NCI-H2171 treated with DMSO at 0.1 percent for 48 hours (cell line): ENCODE measurements at places on chromosomes 1 and 21.

GRCh38 chr1:160621633-160622413 lies 25.0 kb downstream of the SLAMF1 start:
- DNase-seq = no peak

DNA sequence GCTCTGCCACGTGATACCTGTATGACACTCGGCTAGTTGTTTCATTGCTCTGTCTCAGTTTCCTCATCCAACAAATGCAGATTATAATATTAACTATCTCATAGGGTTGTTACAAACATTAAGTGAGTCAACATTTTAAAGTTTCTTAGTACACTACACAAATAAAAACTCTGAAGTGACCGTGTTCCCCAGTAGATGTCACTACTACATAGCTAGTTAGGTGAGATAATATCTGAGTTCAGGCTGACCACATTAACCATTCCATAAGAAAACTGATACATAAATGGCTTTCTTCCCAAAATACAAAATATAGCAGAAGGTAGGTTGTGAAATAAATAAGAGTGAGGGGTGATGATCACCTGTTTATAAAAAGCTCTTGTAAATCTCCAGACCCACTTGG lies 214.1 kb downstream of the NUF2 start:
- DNase-seq = peak; percentile 15

- no peak for DNase-seq
Measured at GRCh38 chr1:83547901-83548300, 451.0 kb downstream of the TTLL7 start.

DNA sequence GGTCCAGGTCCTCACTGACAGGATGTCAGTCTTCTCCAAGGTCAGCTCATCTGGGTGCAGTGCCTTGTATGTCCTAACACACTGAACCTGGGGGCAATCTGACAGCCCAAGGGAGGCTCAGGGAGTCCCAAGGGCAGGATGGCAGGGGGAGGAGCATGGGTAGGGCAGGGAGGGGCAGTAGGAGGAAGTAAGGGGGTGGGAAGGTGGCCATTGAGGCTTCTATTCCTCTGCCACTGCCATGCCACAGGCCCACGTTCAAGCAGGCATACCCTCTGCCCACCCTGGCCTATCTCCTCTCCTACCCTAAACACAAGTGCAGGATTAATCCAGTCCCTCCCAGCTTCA lies 13.3 kb downstream of the ARHGEF19 start:
- no peak for DNase-seq

- no peak for DNase-seq
Measured at GRCh38 chr1:179968284-179968993, 13.8 kb downstream of the CEP350 start.

DNA sequence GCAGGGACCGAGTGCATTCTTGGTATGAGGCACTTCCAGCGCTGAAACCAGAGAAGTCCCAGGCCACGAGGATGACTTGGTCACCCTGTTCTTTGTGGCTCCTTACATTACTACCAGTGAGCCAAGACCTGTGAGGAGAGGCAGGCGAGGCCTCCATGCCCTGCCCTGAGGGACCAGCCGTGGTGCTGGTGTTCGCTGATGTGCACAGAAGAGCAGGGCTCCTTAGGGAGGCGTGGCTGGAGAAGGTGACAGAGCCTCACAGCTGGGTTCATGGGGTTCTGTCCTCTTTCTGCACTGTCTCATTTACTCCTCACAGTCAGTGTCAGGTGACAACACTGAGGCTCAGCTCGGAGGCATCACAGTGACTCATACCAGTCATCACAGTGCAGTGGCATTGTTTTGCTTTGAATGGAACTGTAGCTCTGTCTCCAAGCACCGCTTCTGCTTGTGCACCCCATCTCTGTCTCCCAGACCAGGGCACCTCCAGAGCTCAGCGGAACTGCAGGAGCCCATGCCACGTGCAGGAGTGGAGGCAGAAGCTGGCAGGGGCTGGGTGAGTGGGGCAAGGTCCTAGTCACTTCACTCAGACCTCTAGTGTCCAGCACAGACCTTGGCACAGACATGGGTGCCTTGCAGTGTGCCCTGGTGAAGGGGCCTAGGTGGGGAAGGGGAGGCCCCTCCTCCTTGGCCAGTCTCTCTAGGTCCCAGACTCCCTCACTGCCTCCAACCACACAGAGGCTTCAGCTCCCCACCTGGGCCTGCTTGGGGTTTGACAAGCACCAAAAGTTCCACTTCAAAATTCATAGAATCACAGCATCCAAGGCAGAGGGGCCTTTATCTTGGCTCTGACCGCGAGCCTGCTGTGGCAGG lies 310.9 kb downstream of the MATN1 start:
- no peak for DNase-seq

DNA sequence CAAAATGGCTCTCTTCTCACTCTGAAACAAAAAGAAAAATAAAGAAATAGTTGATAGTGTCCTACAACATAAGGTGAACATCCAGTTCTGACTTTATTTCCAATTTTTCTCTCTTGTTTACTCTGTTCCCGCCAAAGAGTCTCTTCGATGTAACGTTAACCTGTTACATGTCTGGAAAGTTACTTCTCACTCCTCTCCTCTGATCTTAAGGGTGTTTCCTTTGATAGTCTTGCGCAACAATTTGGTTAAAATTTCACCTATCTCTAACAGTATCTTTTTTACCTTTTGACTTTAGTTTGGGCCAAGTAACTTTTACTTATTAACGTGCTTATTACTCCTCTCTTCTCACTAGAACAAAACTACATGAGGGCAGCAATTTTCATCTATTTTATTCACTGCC lies 1450.2 kb downstream of the BRINP3 start:
- DNase-seq = no peak

- DNase-seq = no peak
Measured at GRCh38 chr1:237812061-237812460, 78.7 kb downstream of the ZP4 start.

DNA sequence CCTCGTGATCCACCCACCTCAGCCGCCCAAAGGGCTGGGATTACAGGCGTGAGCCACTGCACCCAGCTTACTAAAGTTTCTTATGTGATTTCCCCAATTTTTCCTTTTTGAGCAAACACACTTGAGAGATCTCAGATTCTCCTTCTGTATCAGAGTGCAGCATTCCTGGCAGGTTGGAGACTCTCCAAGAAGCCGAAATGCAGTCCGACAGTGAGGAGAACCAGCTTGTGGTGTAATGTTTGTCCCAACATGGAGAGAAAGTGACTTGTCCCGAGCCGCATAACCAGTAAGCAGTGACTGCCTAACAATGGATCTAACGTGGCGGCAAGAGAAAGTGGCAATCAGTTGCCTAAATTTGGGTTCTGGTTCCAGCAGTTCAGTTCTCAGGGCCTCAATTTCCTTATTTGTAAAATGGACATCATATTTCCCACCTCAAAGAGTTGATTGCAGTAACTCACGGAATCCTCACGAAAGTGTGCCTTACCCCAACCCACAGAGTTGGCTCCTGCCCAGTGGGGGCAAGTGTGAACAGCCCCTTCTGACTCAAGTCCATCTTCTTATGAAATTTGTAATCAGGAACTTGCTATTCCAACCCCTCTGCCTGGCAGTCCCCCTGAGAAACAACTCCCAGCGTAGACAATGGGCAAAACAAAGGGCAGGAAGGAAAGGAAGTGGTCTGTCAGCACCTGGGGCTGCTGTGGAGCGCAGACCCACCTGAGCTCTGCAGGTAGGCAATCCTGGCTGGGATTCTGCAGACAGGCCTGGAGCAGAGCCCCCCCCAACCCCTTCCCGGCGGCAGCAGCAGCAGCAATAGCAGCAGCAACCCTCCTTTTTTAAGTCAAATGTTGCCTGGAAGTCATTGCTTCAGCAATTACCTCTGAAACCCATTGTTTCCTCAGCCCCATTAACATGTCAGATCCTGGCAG lies 223.6 kb upstream of the POU3F1 start:
- no peak for DNase-seq

DNA sequence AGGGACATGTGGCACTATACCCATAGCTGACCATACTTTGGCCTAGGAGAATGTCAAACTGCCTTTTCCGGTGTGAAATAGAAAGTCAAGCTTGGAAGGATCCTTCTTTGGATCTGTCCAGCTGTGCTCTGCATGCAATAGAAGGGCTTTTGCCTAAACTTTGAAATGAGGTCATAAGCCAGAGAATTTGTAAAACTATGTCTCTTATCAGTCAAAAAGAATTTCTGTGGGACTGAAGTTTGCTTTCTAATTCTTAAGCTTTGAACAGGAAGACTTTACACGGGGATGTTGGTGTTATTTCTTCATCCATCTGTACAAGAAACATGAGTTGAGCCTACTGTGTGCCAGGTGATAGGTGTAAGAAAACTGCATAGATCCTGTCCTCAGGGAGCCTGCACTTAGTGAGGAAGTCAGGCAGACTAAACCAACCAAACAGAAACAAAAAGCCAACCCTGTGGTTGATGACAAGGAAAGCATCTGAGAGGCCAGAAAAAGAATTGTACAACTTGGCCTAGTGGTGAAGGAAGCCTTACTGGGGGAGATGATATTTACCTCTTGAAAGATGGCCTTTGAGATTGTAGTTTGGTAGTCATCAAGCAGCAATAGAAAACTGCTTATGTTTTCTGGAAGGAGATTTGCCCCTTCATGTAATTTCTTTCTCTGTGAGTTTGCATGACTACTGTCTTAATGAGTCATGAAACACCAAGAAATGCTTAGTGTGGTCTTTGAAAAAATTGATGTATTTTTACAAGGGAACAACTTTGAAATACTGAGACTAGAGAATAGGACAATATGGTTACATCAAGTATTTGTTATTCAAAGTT lies 24.8 kb downstream of the TGFB2 start:
- no peak for DNase-seq

- no peak for DNase-seq
Measured at GRCh38 chr1:24935196-24935526, 5.1 kb upstream of the RUNX3 start.
